Foreskin fibroblast (primary cell): ENCODE measurements at places on chromosomes 4 and X.

DNA sequence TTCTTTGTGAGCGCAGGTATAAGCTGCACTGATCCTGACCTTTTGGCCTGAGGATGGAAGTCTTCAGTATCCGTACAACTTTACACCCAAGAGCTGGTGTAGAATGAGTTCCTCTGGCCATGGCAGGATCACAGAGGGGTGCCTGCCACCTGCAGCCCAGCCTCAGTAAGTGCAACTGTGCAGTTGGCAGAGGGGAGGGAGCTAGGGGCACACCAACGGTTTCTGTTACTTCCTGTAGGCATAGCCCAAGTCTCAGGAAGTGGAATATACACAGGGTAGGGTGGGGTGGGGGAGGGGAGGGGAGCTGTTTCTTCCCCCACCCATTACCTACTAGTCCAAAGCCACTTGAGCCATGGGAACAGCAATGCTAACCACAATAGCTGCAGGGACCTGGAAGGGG lies 85.4 kb upstream of the GBA3 start:
- peak; percentile 18 for DNase-seq

- no peak for DNase-seq
Observed at GRCh38 chr4:75924309-75924827, 16.4 kb downstream of the NAAA start.

DNA sequence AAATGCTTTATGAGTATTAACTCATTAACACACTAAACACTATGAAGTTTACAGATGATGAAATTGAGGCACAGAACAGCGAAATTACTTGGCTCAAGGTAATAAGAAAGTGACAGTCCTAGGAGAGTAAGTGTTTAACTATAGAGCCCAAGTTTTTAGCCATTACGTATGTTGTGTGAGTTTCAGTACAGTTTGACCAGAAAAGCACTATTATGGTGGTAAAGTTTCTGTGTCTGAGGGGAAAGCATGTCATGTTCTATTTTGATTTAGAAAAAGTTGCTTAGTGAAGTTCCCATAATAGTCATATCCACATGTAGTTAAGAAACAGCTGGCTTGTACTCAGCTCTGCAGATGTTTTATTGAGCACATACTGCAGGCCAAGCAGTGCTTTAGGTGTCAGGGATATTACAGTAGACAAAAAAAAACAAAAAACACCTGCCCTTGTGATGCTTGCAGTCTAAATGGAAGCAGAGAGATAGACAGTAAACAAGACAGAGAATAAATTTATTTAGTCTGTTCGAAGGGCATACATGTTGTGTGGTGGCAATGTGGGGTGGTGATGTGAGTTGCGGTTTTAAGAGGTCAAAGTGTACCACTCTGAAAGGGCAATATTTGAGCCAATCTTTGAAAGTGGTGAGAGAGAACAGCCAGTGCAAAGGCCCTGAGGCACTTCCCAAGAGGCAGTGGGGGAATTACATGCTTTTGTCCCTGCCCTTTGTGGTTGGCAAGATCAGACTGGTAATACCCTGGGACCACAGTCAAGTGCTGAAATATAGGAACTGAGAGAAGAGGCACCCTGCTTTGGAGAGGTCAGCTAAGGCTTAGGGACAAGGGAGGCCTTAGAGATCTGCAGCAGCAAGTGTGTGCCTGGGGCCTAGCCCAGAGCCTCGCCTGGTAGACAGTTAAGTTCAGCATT lies 6.2 kb downstream of the TMEM131L start:
- DNase-seq, result no peak

DNA sequence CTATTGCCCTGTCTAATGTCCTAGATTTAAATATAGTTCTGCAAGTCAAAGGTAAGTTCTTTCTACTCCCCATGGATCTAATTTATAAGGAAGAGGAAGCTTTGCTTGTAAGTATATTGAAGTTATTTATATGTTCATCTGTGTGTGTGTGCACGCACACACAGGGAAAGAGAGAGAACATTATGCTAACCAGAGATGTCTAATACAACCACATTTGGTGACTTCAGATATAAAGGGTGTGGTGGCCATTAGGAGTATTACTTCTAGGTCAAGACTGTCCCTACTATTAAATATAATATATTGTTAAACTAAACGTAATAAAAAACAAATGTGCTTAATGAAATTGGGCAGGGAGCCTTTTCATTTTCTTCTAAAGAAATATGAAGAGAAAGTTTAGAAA lies 4.1 kb downstream of the DCK start:
- DNase-seq, result no peak

DNA sequence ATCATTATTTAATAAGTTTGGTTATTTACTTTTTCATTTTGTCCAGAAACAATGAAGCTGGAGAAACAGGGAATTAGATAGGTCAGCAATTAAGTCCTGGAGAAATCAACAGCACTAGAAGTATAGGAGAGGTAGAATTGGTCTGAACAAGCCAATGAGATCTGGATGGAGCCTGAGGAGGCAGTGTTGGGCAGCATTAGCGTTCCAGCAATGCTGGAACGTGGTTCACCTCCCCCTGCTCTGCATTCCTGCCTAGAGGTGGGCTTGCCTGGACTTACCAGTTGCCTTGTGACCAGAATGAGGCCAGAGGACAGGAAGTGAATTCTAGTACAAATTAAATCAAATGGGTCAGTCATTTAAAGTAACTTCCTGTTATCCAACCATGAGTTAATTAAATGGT lies 4.6 kb downstream of the RASSF6 start:
- no peak for DNase-seq

DNA sequence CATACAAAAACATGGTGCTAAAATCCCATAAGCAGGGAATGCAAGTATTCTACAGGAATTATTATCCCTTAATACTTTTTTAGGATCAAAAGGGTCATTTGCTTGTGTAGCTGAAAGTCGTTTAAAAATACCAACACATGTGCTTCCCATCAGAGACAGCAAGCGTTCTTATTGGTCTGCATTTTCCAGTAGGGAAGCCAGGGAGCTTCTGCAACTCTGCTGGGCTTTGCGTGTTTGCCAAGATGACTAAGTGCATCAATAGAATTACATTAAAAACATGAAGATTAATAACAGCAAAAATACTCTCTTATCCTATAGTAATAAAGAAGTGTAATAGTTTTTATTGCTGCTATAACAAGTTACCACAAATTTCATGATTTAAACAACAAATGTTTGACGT lies 111.2 kb downstream of the QDPR start:
- DNase-seq, result peak; percentile 34

DNA sequence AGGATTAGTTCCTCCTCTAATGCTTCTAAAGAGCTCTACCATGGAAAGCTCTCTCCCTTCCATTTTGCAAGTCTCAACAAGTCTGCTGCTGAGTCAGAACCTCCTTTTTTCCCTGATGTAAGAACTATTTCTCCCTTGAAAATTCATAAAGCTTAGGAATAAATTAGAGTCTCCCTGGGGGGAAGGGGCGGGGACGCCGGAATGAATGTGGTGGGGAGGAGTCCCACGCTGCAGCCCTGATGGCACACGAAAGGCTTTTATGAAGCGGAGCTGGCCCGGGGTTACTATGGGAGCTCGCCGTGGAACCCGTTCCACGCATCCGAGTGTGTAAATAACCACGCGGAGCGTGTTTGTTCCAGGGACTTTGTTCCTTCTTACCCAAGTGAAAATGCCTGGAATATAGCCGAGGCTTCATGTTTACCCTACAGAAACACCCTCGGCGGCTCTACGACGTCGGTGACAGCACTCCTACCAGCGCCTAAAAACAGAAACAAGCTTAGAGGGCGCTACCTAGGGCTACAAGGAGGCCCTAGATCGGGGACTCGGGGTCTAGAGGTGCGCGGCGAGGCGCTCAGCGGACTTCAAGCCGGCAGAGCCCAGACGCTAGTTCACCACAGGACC lies 923 bp upstream of the CPEB2 start:
- peak; percentile 95 for DNase-seq

GRCh38 chr4:47490550-47490949 lies 5.5 kb downstream of the ATP10D start:
- peak; percentile 22 for DNase-seq

DNA sequence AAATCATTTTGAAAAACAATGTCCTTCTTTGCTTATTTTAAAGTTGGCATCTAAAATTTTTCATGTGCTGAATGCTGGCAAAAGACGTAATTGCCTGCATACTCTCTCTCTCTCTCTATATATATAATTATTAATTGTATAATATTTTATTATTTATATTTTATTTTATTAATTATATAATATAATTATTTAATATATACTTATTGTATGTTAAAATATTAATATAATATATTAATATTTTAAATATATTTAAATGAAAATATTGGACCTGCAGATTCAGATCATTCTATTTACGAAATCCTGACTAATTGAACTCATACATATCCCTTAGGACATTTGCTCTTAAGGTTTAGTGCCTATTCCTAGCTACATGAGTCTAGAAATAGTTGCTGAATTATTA lies 144.7 kb upstream of the VCX start:
- no peak for DNase-seq

- no peak for DNase-seq
Observed at GRCh38 chr4:100977746-100978397, 369.5 kb downstream of the PPP3CA start.

DNA sequence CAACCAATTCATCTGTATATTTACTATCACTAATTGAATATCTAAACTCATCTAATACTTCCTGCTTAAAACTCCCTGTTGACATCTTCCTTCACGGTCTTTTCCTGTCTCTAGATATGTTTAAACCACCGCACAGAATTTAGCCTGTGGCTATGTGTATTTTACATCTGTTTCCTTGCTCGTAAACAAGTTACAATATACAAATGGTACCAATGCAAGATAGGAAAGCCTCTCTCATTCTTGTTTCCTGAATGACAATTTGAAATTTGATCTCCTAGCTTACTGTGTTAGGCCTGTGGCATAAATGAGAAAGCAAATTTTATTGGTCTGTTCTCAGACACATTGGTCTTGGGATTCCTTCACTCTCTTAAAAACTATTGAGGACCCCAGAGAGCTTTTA lies 89.7 kb upstream of the PCDH7 start:
- DNase-seq, result no peak

GRCh38 chr4:127327491-127327890 lies 305.3 kb upstream of the INTU start:
- DNase-seq, result no peak

DNA sequence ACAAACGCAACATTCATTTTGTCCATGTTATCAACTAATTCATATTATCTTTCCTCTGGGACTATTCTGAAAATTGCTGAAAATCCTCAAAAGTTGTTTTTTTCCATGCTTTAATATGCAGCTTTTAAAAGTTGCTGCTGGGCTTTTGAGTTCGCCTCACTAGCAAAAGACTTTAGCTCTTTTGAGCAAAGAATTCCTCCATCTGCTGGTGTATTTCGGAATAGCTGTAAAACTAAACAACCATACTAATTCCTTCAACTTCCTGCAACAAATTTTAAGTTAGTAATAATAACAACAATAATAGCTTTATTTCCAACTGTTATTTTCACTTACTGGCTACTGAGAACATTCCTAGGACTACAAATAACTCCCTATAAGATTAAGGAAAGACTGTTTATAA lies 124.5 kb upstream of the PLAC1 start:
- peak; percentile 64 for DNase-seq

DNA sequence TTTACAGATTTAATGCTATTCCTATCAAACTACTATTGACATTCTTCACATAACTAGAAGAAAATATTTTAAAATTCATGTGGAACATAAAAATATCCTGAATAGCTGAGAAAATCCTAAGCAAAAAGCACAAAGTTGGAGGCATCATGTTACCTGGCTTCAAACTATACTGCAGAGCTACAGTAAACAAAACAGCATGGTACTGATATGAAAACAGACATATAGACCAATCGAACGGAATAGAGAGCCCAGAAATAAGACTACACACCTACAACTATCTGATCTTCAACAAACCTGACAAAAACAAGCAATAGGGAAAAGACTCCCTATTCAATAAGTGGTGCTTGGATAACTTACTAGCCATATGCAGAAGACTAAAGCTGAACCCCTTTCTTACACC lies 273.4 kb upstream of the GRIA3 start:
- no peak for DNase-seq

GRCh38 chr4:151087467-151087866 lies 12.0 kb upstream of the RPS3A start:
- no peak for DNase-seq
